ENCODE measurements at places on chromosomes 4 and X.

- ATAC-seq, result peak; percentile 44
These were observed 246.0 kb upstream of the ARSJ start for GRCh38 chr4:114225436-114225835.

GRCh38 chrX:20507901-20508620, 241.4 kb upstream of the RPS6KA3 start:
- ATAC-seq, result no peak

GRCh38 chr4:43763029-43763610, 685.5 kb downstream of the KCTD8 start:
- ATAC-seq, result no peak

- no peak for ATAC-seq
These were observed 11.2 kb downstream of the CD40LG start for GRCh38 chrX:136659174-136659573.

DNA sequence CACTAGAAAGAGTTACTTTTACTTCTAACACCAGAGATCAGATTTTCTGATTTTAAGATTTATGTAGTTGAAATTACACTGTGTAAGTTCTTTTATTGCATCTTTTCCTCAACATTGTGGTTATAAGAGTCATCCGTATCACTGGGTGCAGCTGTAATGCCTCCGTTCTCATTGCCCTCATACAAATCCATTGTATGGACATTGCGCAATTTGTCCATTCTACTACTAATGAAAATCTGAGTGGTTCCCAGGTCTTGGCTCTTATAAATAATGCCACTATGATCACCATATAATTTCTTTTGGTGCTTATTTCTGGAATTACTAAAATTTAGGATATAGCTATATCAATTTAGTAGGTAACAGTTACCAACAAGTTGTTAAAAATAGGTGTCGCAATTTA, 614.0 kb upstream of the GALNT7 start:
- no peak for ATAC-seq

DNA sequence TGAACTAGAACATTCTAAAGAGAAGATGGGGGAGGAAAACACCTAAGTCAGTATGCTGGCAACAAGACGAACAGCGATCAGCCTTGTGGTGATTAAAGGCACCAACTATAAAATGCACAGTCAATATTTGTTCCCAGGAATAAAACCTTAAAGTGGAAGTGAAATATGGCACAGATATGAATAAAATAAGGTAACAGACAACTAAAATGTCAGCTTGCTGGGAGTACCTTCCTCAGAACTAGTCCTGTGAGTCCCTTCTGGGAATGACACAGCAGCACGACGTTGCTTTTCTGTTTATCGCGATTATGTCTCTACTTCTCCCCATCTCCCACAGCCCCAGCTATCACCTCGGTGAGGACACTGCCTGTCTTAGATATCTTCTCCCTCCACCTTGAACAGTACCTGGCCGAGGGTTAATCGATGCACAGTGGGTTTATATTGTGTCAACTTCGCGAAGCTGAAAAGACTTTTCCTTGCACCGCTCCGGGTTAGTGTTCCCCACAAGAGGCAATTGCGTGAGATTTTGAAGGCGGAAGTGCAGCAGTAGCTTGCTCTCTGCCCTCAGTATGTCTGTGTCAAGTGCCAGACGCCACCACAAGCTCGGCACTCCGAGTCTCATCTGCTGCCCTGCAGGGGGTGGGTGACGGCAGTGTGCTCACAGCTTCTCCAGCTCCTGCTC, 17.4 kb downstream of the MTNR1A start:
- ATAC-seq, result no peak

- ATAC-seq, result peak; percentile 89
These were observed at the start of gene JAKMIP1 for GRCh38 chr4:6200011-6200921. Gene JAKMIP1 (minus strand): TSS chr4:6200549. CDS start chr4:6112850, 87,699 bp downstream.

GRCh38 chrX:10989386-10989785, 121.7 kb upstream of the HCCS start:
- no peak for ATAC-seq

- ATAC-seq, result peak; percentile 100
These were observed 88.6 kb downstream of the PALLD start for GRCh38 chr4:168585168-168586091.

- ATAC-seq, result no peak
These were observed 46.6 kb downstream of the CLOCK start for GRCh38 chr4:55500072-55500471.

DNA sequence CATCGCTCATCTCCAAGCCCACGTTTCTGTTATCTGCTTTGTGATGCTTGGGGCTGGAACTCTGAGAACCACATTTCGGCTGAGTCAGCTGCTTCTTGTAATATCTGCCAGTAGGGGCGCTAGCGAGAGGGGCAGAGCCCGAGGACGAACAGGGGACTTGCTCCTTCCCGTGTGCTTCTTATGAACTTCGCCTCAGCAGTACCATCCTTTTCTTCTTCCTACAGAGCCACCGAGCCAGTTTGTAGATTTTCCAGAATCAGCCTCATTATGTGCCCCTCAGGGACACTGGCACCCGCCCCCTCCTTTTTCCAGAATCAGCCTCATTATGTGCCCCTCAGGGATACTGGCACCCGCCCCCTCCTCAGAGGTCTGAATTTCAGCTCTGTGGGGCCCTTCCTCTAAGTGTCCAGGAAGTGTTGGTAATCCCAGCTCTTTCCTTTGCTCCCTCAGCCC, 441.7 kb upstream of the RASGEF1B start:
- ATAC-seq, result no peak

DNA sequence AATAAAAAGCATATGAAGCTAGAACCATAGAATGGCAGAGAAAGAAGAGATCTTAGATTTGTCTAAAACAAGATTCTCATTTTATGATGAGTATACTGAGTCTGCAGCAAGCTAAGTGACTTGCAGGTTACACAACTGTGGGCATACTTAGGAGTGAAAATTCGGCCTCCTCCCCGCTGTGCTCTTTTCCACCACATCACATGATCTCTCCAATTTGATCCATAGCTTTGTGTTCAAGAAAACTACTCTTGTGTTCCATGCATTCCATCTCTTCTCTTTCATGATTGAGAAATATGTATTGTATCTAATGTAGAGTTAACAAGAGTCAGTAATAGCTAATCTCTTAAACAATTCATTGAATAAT, 234.3 kb downstream of the SCFD2 start:
- no peak for ATAC-seq

GRCh38 chr4:126526335-126526734, 1106.4 kb upstream of the INTU start:
- no peak for ATAC-seq

- peak; percentile 94 for ATAC-seq
These were observed 21.1 kb upstream of the PAPSS1 start for GRCh38 chr4:107740950-107741701.

DNA sequence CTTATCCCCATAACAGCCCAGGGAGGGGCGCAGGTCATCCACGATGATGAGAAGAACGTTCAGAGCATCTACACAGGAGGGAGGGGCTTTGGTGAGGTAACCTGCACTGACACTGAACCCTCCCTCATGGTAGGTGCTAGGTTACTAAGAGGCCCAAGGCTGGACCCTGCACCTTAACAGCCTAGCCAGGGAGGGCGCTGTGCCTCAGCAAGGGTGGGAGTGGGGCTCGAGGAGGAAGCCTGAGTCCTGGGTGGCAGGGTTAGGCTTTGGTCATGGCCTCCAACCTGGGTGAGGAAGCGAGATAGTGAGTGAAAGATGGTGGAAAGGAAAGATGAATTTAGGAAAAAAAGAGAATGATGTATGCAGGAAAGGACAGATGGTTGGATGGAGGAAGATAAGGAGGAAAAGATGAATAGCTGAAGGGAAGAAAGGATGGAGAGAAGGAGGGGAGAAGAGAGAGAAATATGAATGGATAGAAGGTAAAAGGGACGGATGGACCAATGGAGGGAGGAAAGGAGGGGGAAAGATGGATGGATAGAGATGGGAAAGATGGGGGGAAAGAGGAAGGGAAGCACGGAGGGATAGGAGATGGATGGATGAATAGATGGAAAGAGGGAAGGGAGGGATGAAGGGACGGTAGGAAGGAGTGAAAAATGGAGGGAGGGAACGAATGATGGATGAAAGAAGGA, 736 bp downstream of the IDS start:
- ATAC-seq, result peak; percentile 39

GRCh38 chrX:37580080-37580479, 8.6 kb downstream of the LANCL3 start:
- ATAC-seq, result no peak

- ATAC-seq, result no peak
These were observed 40.7 kb upstream of the KLF3 start for GRCh38 chr4:38623260-38623659.

- no peak for ATAC-seq
These were observed 331.1 kb downstream of the ADGRL3 start for GRCh38 chr4:61531188-61531587.

GRCh38 chr4:4613126-4613465, 71.2 kb upstream of the STX18 start:
- no peak for ATAC-seq

GRCh38 chr4:168097161-168097560, 4.8 kb downstream of the ANXA10 start:
- no peak for ATAC-seq

DNA sequence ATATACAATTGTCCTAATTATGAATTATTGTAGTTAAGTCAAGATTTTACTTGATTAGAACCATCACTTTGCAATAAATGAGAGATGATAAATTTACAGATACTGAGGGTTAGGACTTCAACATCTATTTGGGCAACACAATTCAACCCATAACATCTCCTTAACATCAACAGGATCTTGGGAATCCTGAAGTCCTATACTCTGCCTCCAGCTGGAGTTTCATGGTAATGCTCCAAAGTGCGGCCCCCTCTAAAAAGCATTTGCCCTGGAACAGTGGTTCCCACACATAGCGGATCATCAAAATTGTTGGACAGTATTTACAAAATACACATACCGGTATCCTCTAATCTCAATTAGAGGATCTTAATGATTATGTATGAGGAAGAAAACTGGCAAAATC, 618.6 kb downstream of the CENPC start:
- ATAC-seq, result no peak

DNA sequence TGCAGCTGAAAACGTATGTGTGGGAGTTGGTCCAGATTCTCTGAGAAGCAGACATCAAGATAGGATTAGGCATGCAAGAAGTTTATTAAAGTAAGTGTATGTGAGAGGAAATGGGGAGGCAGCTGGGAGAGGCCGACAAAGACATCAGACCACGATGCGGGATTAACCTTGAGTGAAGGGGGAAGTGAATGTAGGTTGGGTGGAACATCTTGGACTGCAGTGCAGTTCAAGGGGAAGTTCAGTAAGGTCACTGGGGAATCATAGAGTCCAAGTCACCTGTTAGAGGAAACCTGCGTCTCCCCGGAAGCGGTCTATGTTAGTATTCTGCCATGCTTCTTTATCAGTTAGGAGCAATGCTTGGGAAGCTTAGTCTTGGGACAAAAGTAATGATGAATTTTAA, 22.0 kb downstream of the CXCL8 start:
- no peak for ATAC-seq

GRCh38 chr4:178068136-178068535, 625.9 kb upstream of the AGA start:
- no peak for ATAC-seq

GRCh38 chrX:39157796-39158195, 356.5 kb downstream of the MID1IP1 start:
- ATAC-seq, result no peak

- no peak for ATAC-seq
These were observed 7.9 kb downstream of the TBX22 start for GRCh38 chrX:80022363-80023031.

GRCh38 chr4:87872028-87872427, 39.3 kb downstream of the MEPE start:
- ATAC-seq, result no peak

DNA sequence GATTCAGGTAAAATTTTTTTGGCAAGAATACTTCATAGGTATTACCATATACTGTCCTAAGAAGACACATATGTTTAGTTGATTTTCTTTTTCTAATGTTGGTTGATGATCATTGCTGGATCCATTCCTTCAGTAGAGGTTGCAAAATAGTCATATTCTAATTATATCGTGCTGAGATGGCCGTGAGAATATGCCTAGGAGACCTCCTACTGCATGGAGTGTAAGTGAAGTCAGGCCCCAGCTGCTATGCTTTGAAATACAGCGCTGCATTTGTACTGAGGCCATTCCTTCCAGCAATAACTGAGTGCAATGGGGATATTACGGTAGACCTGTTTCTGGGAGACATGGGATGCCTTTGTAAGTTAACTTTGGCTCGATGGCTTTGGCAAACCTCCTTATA, 6.7 kb upstream of the PLAC8 start:
- ATAC-seq, result no peak

DNA sequence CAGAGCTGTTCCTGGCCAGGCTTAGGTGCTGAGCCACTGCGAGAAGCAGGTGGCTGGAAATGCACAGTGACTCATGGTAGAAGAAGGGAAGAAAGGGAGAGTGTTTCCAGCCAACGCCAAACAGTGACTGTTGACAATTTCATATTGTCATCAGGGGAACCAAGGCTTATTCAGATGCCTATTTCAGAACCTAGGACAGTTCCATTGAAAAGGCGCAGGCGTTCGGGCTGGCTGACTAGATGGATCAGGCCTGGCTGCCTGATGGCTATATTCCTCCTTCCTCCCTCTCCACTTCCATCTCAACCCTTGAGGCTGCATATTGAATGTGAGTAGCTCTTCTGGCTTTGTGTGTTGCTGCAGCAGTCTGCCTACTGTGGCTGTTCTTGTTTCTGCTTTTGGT, 73.0 kb upstream of the FRMPD4 start:
- no peak for ATAC-seq

DNA sequence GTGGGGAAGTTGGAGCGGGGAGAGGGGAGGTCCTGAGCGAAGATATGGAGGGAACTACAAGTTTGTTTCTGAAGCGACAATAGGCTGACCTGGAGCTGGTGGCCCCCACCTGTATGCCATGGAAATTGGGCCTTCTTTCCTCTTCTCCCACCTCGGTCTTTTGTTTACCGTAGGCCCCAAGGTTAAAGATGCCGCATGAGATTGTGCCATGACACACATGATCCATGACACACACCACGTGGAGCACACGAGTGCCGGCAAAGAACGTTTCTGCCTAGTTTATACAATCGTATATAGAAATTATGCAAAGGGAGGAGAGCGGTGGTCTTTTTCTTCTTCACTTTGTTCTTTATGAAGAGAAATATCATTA, 408 bp downstream of the TMEM33 start:
- peak; percentile 13 for ATAC-seq

DNA sequence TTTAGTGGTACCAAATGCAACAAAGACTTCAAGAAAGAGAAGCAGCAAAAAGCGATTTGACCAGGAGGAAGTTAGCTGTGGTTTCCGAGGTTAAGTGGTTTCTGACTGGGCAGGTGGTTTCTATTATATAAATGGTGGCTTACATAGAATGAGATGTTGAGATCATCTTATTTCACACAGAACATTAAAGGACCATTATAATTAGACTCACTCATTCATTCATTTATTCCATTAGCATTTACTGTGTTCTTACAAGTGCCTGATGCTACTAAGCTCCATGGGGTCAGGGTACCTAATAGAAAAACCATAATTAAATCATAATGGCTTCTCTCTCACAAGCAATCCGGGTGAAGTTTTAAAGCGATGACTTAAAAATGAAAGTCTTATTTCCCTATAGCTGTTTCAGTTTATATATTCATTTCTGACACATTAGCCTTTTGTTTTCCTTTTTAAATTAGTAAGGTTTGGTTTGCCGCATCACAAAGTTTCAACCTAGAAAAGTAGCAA, 10.6 kb downstream of the TSPAN6 start:
- ATAC-seq, result no peak

GRCh38 chrX:103513067-103513466, 6.2 kb downstream of the RAB40A start:
- ATAC-seq, result no peak
